ENCODE measurements at places on chromosomes 1 and 21. TPM values are rescaled to one million over a fixed set of nuclear protein-coding genes. Genes with fewer than 3 reads are reported as not detected.

SLAMF7 gene
- 15.9 TPM for total RNA-seq

S100A16 gene
- total RNA-seq = not detected

DENND2C gene
- total RNA-seq = 0.93 TPM

OR2M3 gene
- not detected for total RNA-seq

HES3 gene
- not detected for total RNA-seq

CGN gene
- 1.4 TPM for total RNA-seq

SLC66A1 gene
- 6.8 TPM for total RNA-seq

PAQR7 gene
- 4.1 TPM for total RNA-seq
